ENCODE measurements at places on chromosomes 2 and 18.

DNA sequence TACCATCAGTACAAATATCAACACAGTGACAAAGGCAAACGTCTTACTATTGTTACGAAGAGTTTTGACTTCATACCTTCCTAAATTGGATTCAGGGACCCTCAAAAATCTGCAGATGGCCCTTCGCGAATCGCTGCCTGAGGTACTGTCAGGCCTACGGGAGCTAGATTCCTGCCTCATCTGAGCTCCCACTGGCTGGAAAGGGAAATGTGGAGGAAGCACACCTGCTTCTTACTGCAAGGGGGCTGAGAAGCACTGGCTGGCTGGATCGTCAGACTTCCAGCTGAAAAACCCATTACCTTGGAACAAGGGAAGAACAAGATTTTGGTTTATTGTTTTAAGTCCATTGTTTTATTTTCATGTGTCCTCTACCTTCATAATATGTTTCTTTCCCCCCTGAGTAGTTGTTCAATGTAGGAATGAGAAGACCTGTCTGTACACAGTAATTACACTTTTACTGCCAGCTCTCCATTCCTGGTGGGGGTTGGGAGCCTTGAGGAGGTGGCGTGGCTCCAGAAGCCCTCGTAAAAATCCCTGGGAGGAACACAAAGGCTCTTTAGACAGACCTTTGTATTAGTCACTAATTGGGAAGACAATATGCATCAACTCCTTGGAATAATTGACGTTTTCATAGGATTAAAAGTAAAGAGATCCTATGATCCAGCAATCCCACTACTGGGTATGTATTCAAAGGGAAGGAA lies 124.1 kb upstream of the NOSTRIN start:
- DNase-seq: no peak

- DNase-seq: no peak
Observed at GRCh38 chr18:74066018-74066417, 81.6 kb downstream of the FBXO15 start.

- no peak for DNase-seq
Observed at GRCh38 chr2:211161236-211161635, 604.8 kb downstream of the CPS1 start.

- DNase-seq: peak; percentile 45
Observed at GRCh38 chr2:169452080-169452479, 27.2 kb upstream of the BBS5 start.

DNA sequence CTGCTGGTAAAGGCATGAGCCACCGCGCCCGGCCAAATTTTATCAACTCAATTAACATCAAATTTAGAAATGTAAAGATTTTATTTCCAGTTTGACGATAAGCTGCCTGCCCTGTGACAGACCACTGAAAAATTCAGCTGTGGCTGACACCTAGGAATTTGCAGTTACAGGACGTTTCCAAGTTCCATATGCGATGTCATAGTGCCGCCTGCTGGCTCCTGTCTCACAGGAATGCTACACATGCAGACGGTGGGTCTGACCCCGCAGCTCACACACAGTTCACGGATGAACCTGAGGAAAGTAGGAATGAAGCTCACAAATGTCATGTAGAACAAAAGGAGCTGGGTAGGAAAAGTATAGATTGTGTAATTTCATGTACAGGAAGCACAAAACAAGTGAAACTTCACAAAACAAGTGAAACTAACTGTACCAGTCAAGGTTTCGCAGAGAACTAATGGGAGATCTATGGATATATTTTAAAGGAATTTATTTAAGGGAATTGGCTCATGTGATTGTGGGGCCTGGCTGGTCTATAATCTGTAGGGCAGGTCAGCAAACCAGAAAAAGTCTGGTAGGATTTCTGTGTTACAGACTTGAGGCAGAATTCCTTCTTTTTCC lies 13.2 kb upstream of the SEH1L start:
- DNase-seq: peak; percentile 61

GRCh38 chr2:158712791-158713522 lies 82.2 kb upstream of the DAPL1 start:
- DNase-seq: no peak

DNA sequence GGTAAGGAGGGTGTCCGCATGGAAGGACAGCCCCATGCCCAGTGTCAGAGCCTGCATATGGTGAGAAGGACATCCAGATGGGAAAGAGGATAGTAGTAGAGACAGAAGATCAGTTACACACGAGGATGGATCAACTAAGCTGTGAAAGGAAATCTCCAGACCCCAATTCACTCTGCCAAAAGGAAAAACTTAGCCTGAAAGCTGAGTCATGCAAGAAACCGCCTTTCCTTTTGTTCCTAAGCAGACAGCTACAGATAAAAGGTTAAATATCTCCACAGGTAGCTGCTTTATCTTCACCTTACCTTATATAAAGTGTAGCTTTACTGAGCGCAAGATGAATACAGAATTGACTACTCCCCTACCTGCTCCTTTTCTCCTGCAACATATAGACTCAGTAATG lies 67.3 kb upstream of the LGALSL start:
- DNase-seq: no peak

- DNase-seq: no peak
Observed at GRCh38 chr18:59617468-59617932, 79.7 kb downstream of the CCBE1 start.

- no peak for DNase-seq
Observed at GRCh38 chr2:20868377-20868776, 45.5 kb upstream of the LDAH start.

GRCh38 chr18:48627216-48627615 lies 88.4 kb downstream of the CTIF start:
- DNase-seq: no peak

DNA sequence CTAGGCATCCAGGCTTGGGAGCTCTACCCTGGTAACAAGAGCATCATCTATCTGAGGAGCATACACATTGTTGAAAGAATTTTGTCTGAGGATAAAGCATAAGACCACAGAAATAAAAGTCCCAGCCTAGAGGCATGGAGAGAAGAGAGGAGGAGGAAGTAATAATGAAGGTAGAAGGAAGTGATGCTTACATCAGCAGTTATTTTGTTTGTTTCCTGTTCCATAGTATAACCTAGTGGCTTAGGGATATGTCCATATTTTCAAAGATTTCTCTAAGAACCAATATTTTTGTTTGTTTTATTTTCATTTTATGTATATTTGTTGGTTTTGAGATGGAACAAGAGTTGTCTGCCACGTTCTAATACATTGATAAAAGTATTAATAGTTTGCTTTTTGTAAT lies 407.4 kb upstream of the SETBP1 start:
- no peak for DNase-seq

DNA sequence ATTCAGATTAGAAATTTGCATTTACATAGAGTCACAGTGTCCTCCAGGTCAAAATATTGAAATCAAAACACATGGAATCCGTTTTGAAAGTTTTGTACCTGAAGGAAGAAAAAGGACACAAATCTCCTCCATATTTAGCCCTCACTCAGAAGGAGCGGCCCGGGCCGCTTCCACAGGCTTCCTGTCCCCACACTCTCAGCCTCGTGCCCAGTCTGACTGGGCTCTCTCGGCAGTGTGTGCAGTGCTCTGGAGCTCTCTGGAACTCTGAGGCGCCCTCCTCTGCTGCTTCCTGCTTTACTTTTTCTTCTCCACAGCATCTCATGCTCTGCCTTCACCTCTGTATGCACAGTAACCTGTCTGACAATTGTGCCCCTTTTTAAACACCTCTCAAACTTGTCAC lies 22.2 kb upstream of the ZFP36L2 start:
- DNase-seq: no peak

- DNase-seq: no peak
Observed at GRCh38 chr2:88038263-88039105, 17.1 kb downstream of the KRCC1 start.

- DNase-seq: no peak
Observed at GRCh38 chr2:111108745-111109271, 11.9 kb upstream of the BCL2L11 start.

GRCh38 chr2:217935235-217935879 lies 67.4 kb downstream of the TNS1 start:
- no peak for DNase-seq

DNA sequence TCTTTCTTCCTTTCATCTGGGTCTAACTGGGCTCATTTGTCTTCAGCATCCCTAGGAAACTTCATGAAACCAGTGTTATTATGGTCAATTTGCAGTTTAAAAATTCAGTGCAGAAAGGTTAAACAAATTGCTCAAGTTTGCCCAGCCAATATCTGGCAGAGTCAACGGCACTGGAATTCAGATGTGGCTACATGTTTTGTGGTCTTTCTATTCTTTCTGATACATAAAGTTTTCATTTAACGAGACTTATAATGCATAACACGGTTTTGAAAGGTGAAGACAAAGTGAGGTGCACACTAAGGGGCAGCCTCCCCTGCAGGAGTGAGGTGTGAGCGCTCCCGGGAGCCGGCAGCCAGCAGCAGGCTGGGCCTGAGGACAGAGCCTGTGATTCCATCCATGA lies 164.6 kb downstream of the RTP5 start:
- DNase-seq: no peak

DNA sequence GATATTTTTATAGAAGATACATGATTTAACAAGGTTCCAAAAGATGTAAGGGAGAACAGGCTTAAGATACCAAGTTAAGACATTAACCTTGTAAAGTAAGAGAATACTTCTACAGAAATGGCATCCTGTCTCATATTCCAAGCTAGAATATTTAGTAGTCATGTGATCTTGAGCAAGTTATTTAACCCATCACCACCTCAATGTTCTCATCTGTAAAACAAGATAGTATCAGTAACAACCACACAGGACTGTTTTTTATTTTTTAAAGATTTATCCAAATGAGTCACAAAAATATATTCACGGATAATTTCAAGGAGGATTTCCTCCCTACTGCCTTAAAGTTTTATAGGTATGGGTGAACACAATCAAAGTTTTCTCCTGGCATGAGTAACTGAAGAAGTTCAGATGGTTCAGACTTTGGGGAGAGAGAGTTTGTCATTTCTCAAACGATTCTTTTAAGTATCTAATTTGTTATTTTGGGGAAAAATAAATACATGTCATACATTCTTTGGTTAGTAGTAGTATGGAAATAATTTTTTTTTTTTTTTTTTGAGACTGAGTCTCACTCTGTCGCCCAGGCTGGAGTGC lies 25.9 kb downstream of the ROCK1 start:
- DNase-seq: no peak

GRCh38 chr2:41927581-41928264 lies 120.1 kb upstream of the PKDCC start:
- DNase-seq: no peak

- no peak for DNase-seq
Observed at GRCh38 chr2:218245214-218245613, 15.6 kb upstream of the GPBAR1 start.
